ENCODE measurements at places on chromosomes 4 and X. TPM values are rescaled to one million over a fixed set of nuclear protein-coding genes. Genes with fewer than 3 reads are reported as not detected.

- H3K27me3 ChIP-seq: peaks cover 42% of the 10 kb centered on the region
- H3K27ac ChIP-seq: no peak overlapping the region
- 0 out of 2 replicates have a peak, but pooled peaks cover 4% of the 10 kb centered on the region for H3K4me1 ChIP-seq
- H3K36me3 ChIP-seq: no peaks in the 10 kb centered on the region
- DNase-seq: peak; percentile 63
- peak overlapping the region; percentile 67 for H3K4me3 ChIP-seq
These were observed 2.5 kb downstream of the FGFR3 start for GRCh38 chr4:1795299-1796195.

DNA sequence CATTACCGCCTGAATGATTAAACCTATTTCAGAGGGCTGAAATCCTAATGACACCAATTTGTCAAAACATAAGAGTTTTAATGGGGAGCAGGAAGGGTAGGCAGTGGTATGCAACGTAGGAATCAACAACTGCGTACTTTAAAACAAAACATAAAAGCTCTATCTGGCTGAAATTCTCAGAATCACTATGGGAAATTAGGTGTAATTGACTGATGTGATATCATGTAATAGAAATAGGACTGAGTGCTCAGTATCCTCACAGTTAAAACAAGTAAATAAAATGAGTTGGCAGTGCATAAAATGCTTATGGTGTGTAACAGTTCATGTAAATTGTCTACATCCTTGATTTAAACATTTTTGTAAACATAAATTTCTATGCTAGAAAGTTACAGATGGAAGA lies 13.6 kb upstream of the IGSF1 start:
- DNase-seq: no peak
- H3K27me3 ChIP-seq: no peaks in the 10 kb centered on the region
- no peak overlapping the region for H3K4me3 ChIP-seq
- peaks cover 14% of the 10 kb centered on the region for H3K4me1 ChIP-seq
- H3K36me3 ChIP-seq: no peaks in the 10 kb centered on the region

GRCh38 chr4:82587826-82588540 lies 26.2 kb upstream of the TMEM150C start:
- H3K4me1 ChIP-seq: peaks cover 62% of the 10 kb centered on the region
- no peak for DNase-seq
- no peak overlapping the region for H3K27ac ChIP-seq
- H3K27me3 ChIP-seq: no peaks in the 10 kb centered on the region
- H3K36me3 ChIP-seq: no peaks in the 10 kb centered on the region

- H3K36me3 ChIP-seq: no peaks in the 10 kb centered on the region
- no peak overlapping the region for H3K4me3 ChIP-seq
- DNase-seq: no peak
- no peak overlapping the region for H3K27ac ChIP-seq
These were observed 80.6 kb downstream of the MFAP3L start for GRCh38 chr4:169945636-169946035.

SNCA gene
- 26.3 TPM for polyA plus RNA-seq

GATA1 gene
- polyA plus RNA-seq: not detected

GRCh38 chrX:33160273-33160672 lies 51.1 kb downstream of the DMD start:
- no peak overlapping the region for H3K4me3 ChIP-seq
- H3K27me3 ChIP-seq: no peaks in the 10 kb centered on the region
- no peaks in the 10 kb centered on the region for H3K4me1 ChIP-seq
- no peak overlapping the region for H3K27ac ChIP-seq

DNA sequence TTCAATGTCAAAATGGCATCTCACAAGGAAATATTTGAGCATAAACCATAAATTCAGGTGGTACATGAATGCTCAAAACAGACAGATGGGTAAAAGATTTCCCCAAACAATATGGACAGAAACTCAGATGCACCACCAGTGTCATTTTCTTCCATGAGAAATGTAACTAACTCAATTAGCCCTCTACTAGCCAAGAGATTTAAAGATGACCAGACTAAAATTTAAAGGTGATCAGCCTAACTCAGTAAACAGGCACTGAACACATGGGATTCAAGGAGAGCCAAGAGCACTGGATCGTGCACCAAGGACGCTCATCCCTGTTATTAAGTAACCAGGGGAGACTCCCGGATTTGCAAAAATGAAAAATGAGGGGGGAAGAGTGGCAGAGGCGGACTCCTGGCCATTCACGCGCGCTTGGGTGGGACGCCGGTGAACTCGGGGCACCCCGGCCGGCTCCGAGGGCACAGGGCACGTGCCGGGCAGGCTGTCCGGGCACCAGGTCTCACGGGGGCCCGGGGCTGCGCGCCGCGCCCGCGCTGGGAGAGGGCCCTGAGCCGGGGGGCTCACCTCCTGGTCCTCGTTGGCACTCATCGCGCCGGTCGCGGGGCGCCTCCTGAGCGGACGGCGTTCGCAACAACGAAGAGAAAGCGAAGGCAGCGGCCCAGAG lies 490 bp downstream of the RWDD4 start:
- DNase-seq: peak; percentile 42
- H3K27me3 ChIP-seq: no peaks in the 10 kb centered on the region
- peaks cover 4% of the 10 kb centered on the region for H3K36me3 ChIP-seq
- H3K4me1 ChIP-seq: peaks cover 8% of the 10 kb centered on the region
- H3K4me3 ChIP-seq: peak overlapping the region; percentile 84

ITIH6 gene
- polyA plus RNA-seq: not detected

DNA sequence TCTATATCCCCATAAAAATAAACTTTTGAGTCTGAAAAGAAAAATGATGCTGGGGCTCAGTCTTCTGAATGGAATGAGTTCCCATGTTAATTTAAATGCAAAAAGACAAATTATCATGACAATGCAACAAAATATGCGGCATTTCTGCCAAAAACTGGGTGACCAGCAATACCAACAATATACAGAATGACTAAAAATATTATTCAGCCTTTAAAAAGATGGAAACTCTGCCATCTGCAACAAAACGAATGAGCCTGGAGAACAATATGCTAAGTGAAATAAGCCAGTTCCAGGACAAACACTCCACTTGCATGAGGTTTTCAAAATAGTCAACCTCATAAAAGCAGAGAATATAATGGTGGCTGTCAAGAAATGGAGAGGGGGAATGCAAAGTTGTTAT lies 558.5 kb downstream of the IL15 start:
- peaks cover 21% of the 10 kb centered on the region for H3K4me1 ChIP-seq
- no peaks in the 10 kb centered on the region for H3K36me3 ChIP-seq
- H3K27ac ChIP-seq: no peak overlapping the region
- peak overlapping the region; percentile 7 for H3K4me3 ChIP-seq

- no peak overlapping the region for H3K27ac ChIP-seq
- no peak overlapping the region for H3K4me3 ChIP-seq
- H3K27me3 ChIP-seq: no peaks in the 10 kb centered on the region
- H3K4me1 ChIP-seq: no peaks in the 10 kb centered on the region
- no peaks in the 10 kb centered on the region for H3K36me3 ChIP-seq
- no peak for DNase-seq
These were observed 166.5 kb upstream of the PCDH7 start for GRCh38 chr4:30553706-30554105.

HTR2C gene
- 2.0 TPM for polyA plus RNA-seq

SSX4B gene
- 0.48 TPM for polyA plus RNA-seq

DNA sequence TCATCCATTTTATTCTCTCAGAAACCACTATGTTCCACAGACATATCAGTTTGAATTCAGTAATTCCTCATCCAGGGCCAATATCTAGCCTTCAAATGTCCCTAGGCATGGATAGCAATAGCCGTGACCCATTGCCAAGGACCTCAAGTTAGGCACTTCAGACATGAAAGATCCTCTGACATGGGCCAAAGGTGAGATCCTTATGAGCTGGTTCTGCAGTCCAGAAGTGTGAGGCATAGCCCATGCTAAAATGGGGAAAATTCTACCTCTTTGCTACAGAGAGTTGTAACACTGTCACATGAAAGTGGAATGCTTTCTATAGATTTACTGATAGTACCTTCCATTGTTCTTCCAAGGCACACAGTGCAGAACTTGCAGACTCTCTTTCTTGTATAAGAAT lies 349.7 kb upstream of the GALNT7 start:
- H3K27me3 ChIP-seq: no peaks in the 10 kb centered on the region
- no peak overlapping the region for H3K4me3 ChIP-seq
- H3K27ac ChIP-seq: no peak overlapping the region
- no peak for DNase-seq
- H3K36me3 ChIP-seq: no peaks in the 10 kb centered on the region
- H3K4me1 ChIP-seq: no peaks in the 10 kb centered on the region

DCAF8L2 gene
- polyA plus RNA-seq: not detected

GRCh38 chrX:42694260-42694815 lies 83.6 kb downstream of the PPP1R2C start:
- no peak overlapping the region for H3K27ac ChIP-seq
- H3K4me1 ChIP-seq: no peaks in the 10 kb centered on the region
- H3K27me3 ChIP-seq: no peaks in the 10 kb centered on the region

CRLF2 gene
- polyA plus RNA-seq: not detected

- H3K27me3 ChIP-seq: no peaks in the 10 kb centered on the region
- no peak overlapping the region for H3K27ac ChIP-seq
- no peaks in the 10 kb centered on the region for H3K36me3 ChIP-seq
These were observed 240.1 kb upstream of the NOCT start for GRCh38 chr4:138775489-138775888.

DNA sequence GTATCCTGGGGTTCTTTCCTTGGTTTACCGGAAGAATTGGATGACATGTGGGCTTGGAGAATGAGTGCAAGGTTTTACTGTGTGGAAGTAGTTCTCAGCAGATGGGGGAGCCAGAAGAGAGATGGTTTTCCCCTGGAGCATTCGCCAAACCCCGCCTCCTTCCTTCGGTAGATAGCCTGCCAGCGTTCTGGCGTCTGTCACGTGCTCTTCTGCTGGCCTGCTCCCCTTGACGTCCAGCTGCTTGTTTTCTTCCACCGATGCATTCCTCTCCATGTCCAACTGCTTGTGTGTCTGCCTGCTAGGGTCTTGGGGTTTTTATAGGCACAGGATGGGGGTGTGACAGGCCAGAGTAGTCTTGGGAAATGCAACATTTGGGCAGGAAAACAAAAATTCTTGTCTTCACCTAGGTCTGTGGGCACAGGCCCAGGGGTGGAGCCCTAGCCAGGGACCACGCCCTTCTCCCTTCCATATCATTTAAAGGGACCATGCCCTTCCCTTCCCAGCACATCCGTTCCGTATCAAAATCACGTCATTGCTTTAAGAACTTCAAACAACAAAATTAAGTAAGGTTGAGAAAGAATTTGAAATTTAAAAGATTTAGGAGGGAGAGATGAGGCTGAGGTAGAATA lies 538.7 kb upstream of the SMIM31 start:
- no peaks in the 10 kb centered on the region for H3K4me1 ChIP-seq
- H3K36me3 ChIP-seq: no peaks in the 10 kb centered on the region
- peak; percentile 29 for DNase-seq
- H3K27me3 ChIP-seq: no peaks in the 10 kb centered on the region
- H3K4me3 ChIP-seq: no peak overlapping the region
- H3K27ac ChIP-seq: no peak overlapping the region

GRCh38 chr4:112938461-112939058 lies 110.9 kb upstream of the ANK2 start:
- H3K36me3 ChIP-seq: no peaks in the 10 kb centered on the region
- H3K27ac ChIP-seq: no peak overlapping the region
- H3K4me3 ChIP-seq: no peak overlapping the region
- DNase-seq: peak; percentile 81
- H3K27me3 ChIP-seq: no peaks in the 10 kb centered on the region
- no peaks in the 10 kb centered on the region for H3K4me1 ChIP-seq

GRIA2 gene
- 0.19 TPM for polyA plus RNA-seq

EMCN gene
- polyA plus RNA-seq: not detected

COX7B2 gene
- not detected for polyA plus RNA-seq

GRCh38 chrX:137574102-137574783 lies 8.3 kb downstream of the ZIC3 start:
- H3K36me3 ChIP-seq: peaks cover 7% of the 10 kb centered on the region
- DNase-seq: peak; percentile 85
- peak overlapping the region; percentile 98 for H3K27ac ChIP-seq

DNA sequence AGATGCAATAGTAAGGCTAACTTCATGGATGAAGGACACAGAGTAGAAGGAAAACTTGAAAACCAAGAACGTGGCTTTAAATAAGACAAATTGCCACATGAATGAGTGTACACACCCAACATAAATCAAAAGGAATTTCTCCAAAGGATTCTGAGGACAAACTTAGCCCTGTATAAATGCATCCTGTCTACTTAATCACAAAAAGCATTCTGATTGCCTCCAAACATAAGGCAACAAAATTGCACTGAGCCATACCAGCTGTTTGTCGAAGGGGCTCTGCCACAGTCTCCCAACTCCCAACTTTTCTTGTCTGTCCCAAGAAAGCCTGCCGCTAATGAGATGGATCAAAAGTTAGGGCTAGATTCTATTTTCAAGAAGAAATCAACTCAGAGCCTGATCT lies 194.3 kb downstream of the SOWAHB start:
- no peaks in the 10 kb centered on the region for H3K27me3 ChIP-seq
- H3K4me3 ChIP-seq: peak overlapping the region; percentile 14
- peaks cover 68% of the 10 kb centered on the region for H3K4me1 ChIP-seq
- DNase-seq: no peak
- no peak overlapping the region for H3K27ac ChIP-seq

DNA sequence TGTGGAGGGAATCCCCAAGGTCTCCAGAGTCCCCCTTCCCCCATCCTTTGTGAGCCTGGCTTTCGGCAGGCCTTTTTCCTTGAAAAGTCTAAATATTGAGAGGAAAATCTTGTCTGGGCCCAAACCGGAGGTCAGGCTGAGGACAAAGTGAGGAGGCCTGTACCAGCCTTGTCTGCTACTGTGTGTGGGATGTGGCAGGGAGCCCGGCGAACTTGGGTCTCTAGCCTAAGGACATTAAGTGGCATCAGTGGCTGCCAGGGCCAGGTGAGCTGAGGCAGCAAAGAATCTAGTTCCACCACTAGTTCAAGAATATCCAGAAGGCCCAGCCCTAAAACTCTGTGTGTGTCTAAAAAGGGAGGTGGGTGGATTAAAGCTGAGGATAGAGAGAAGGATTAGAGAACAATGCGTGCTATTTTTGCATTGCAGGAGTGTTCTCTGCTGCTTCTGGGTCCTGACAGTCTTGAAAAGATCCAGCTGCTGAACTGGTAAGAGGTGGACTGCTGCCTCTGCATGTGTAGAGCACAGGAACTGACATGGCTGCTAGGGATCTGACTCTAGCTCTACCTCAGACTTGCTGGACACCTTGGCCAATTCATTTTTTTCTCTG lies 1.2 kb upstream of the AMER1 start:
- no peaks in the 10 kb centered on the region for H3K4me1 ChIP-seq
- H3K27ac ChIP-seq: no peak overlapping the region
- H3K27me3 ChIP-seq: peaks cover 17% of the 10 kb centered on the region
- no peak for DNase-seq
- no peaks in the 10 kb centered on the region for H3K36me3 ChIP-seq

DNA sequence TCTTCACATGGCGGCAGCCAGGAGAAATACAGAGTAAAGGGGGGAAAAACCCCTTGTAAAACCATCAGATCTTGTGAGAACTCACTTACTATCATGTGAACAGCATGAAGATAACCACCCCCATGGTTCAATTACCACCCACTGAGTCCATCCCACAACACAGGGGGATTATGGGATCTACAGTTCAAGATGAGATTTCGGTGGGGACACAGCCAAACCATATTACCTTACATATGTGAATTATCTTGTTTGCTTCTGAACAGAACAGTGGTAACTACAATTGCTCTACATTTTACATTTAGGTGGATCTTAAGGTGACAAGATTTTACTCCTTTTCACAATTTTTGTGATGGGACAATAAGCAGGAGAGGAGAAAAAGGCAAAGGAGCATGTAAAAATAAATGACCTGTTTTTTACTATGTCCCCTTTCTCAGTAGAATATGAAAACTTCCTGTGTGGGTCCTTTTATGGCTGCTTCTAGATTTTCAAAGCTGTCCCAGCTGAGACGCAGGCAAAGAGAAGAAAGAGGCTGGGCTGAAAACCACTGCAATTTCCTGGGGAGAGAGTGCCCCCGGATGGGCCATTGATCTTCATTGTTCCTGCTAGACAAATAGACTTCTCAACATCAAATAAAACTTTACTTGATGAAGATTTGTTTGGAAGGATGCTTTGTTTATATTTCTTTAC lies 45.9 kb upstream of the PGM2 start:
- no peak overlapping the region for H3K27ac ChIP-seq
- no peaks in the 10 kb centered on the region for H3K4me1 ChIP-seq
- no peaks in the 10 kb centered on the region for H3K36me3 ChIP-seq
- H3K4me3 ChIP-seq: no peak overlapping the region
- H3K27me3 ChIP-seq: no peaks in the 10 kb centered on the region

All from GM23338 (cell line).